ENCODE measurements at places on chromosomes 16 and 17.

DNA sequence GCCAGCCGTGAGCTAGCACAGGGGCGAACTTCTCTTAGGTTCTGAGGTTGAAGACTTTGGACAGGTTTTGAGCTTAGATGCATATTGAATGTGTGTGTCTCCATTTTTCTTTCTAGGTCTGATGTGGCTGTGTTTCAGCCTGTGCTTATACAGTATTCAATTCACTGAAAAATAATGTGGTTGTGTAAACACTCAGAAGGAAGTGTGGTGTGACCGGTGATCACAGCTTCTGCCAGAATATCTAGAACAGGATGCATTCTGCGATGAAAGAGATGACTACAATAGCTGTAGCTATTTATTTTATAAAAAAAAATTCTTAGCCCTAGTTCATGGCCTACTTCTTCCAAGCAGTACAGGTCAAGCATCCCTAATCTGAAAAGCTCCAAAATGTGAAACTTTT lies 64.4 kb downstream of the MAP2K6 start:
- DNase-seq: no peak

DNA sequence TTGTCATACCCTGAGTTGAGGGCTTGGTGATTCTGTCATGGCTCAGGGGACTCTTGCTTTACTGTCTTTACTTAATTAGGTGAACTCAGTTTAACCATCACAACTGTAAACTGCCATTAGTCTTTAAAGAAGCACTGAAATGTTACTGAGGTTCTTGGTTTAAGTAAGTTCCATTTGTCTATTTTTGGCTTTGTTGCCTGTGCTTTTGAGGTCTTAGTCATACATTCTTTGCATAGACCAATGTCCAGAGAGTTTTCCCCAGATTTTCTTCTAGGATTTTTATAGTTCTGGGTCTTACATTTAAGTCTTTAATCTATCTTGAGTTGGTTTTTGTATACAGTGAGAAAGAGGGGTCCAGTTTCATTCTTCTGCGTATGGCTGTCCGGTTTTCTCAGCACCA lies 137.5 kb downstream of the SOCS1 start:
- DNase-seq: no peak

GRCh38 chr16:78677181-78677731 lies 577.8 kb downstream of the WWOX start:
- DNase-seq: no peak

GRCh38 chr17:63390090-63390489 lies 56.0 kb downstream of the CYB561 start:
- DNase-seq: no peak

DNA sequence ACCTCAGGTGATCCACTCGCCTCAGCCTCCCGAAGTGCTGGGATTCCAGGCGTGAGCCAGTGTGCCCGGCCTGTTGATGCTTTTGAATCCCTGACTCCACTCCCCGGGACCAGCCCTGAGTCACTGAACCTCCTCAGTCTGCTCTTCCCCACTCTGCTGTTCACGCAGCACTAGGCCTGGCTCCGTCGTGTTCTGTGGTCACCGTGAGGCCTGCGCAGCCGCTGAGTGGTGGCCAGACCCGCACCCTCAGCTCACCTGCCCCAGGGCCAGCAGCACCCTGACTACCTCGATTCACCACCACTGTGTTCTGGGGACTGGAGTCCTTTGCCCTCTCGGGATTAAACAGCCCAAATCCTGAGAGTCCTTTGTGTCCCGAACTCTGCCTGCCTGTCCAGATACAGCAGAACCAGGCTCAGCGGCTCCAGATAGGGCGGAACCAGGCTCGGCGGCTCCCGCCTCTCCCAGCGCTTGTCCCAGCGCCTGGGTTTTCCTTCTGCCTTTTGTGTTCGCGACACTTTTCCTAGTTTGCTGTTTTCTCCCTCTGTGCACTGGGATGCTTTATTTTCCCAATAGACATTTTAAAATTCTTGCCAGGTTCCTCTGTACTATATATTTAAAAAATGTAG lies 58.6 kb upstream of the ENDOV start:
- DNase-seq: no peak

- DNase-seq: no peak
Measured at GRCh38 chr16:68548947-68549346, 9.9 kb downstream of the ZFP90 start.

DNA sequence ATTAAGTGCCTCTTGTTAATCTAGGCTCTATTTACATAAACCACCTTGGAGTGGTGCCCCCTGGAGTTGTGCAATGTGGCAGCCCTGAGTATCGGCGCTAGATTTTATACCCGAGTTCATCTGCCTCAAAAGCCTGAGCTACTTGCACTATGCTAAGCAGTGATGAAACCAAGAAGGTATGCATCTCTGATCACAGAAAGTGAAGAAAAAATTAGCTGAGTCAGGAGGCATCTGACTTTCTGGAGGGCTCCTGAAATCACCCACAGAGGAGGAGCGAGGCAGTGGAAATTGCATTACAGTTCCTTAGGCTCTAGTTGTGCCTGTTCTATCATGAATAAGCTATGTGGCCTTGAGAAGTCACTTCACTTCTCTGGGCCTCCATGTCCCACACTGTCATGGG lies 80.3 kb upstream of the PSMD7 start:
- no peak for DNase-seq

DNA sequence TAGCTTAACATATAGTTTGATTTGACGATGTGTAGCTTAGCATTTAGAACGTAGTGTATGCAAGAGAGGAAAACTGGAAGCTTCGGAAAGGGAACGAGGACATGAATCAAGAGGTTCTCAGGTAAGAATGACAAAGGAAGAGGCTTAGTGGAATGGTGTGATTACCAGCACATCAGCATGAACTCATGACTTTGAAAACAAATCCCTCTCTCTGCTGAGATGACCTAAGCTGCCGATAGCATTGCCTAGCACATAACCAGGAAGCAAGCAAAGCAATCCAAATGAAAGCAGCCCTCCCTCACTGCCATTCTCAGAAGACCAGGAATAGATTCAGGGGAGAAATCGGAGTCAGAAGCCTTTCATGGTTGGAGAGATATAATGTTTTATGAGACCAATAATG lies 51.3 kb upstream of the CCL1 start:
- no peak for DNase-seq

- no peak for DNase-seq
Measured at GRCh38 chr16:84397090-84397489, 28.8 kb downstream of the ATP2C2 start.

- DNase-seq: no peak
Measured at GRCh38 chr17:55632893-55633292, 89.8 kb downstream of the TMEM100 start.

DNA sequence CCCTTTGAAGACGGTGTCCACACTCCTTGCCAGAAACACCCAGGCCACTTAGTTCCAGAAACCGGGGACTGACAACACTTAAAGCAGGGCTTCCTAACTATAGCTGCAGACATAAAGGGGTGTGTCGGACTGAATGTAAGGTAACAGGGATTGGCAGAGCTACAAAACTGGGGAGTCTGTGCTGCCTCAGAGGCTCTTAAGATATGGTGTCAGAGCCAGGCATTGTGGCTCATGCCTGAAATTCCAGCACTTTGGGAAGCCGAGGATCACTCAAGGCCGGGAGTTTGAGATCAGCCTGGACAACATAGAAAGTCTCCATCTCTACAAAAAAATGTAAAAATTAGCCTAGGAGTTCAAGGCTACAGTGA lies 14.2 kb upstream of the NLRC3 start:
- DNase-seq: no peak

Data from activated T-cell treated with anti-CD3 and anti-CD28 coated beads, Interleukin-2, amount 50 U/mL, for 48 hours (primary cell).